ENCODE measurements at places on chromosomes 2 and 18.

DNA sequence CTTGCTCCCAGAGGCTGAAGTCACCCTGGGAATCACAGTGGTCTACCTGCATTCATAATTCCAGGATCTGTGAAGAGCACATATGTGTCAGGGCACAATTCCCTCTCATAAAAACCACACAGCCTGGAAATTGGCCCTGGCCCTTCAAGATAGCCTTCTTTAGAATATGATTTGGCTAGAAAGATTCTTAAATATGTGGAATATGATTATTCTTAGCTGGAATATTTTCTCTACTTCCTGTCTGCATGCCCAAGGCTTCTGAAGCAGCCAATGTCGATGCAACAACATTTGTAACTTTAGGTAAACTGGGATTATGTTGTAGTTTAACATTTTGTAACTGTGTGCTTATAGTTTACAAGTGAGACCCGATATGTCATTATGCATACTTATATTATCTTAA, 24.2 kb downstream of the ICOS start:
- DNase-seq = no peak

DNA sequence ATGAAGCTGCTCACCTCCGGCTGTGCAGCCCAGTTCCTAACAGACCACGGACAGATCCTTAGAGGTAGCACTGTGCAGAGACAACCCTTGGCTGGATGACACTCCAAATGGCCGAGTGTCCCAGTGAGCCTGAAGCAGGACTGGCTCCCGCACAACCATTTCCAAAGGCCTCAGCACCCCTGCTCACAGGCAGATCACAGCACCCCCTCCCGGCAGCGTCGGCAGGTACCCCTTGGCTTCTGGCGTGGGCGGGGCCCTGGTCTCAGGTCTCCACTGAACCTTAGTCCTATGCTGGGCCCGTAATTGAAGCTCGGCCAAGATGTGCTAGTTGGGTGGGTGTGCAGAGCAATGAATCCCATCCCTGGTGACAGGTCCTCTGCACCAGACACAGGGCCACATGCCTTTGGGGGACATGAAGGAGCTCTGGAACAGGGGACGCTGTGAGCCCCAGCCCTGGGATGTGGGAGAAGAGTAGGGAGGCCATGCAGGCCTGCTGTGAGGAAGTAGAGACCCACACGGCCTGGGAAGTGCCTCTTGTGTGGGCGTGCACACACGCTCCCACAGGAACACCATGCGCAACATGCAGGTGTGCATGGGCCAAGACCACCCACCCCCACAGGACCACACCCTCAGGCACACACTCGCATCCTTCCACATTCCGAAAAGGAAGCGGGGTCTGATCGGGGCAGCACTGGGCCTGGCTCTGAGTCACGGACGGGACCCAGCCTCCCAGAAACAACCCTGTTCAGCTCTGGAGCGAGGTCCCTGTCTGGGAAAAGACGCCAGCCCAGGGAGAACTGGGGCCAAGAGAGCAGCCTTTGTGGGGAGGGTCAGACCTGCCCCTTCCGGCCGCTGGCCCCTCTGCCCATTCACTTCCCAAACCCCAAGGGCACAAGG, 2.8 kb downstream of the DUSP2 start:
- peak; percentile 61 for DNase-seq

DNA sequence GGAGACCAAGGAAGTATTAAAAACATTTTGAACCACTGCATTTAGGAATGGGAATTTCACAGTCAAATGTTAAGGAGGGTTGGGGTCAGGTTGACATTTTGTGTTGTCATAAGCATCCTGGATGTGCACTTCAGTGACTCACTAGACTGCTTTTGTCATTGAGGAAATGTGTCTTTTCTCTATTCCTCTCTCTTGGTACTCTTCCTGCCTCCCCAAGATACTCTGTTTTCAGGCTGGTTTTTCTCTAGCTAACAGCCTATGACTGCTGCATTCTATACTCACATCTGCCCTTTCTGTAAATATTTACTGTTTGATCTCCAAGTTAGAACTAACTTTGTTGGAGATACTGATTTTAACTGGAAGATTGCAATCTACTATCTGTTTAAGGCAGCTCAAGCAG, 23.4 kb downstream of the XRCC5 start:
- DNase-seq = no peak

DNA sequence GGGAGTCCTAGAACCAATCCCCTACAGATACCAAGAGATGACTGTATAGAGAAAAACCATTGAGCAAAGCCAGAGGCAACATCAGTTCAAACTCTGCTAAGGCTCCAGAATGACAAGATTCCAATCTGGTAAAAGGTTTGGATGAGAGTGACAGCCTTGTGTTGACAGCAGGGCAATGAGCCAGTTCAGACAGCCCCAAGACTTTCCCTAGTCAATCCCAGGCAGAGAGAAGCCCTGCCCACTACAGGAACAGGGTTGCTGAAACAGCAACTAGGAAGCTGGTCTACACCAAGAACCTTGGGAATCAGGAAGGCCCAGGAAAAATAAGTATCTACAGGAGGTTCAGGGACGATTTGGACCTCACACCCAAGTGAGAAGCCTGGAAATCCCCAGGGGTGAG, 3.3 kb downstream of the PSTPIP2 start:
- DNase-seq = no peak

- DNase-seq = no peak
Measured at GRCh38 chr18:59358414-59358711, 702 bp downstream of the LMAN1 start.

- DNase-seq = peak; percentile 45
Measured at GRCh38 chr2:197803033-197803444, 1.4 kb upstream of the PLCL1 start.

DNA sequence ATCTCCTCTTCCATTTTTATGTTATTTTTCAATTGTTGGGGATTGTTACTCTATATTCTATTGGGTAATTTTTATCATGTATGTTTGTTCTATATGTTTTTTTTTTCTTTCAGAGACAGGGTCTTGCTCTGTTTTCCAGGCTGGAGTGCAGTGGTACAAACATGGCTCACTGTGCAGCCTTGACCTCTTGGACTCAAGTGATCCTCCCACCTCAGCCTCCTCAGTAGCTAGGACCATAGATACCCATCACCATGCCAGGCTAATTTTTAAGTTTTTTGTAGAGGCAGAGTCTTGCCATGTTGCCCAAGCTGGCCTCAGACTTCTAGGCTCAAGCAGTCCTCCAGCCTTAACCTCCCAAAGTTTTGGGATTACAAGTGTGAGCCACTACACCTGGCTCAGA, 88.7 kb downstream of the TTC27 start:
- no peak for DNase-seq

Data from CD4-positive, alpha-beta T cell treated with Interleukin-6 for 4 hours (primary cell).